ENCODE measurements at places on chromosomes 12 and 14.

DNA sequence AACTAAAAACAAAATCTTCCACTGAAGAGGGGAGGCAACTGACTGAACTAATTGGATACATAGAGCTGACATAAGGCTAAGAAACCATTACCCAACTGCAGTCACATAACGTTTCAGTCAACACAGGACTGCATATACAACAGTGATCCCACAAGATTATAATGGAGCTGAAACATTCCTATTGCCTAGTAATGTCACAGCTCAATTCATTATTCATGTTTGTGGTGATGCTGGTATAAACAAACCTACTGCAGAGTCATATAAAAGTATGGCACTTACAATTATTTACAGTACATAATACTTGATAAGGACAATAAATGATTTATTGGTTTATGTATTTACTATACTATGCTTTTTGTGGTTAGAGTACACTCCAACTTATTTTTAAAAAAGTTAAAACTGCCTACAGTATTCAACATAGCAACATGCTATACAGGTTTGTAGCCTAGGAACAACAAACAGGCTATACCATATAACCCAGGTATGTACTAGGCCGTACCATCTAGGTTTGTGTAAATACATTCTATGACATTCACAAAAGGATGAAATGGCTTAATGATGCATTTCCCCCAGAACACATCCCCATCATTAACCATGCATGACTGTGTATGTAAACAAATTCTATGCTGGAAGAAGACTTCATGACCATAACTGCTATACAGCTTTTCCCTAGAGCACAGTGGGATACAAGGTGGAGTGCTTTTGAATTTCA is 4.3 kb downstream of the NAP1L1 start:
- no peak for DNase-seq

DNA sequence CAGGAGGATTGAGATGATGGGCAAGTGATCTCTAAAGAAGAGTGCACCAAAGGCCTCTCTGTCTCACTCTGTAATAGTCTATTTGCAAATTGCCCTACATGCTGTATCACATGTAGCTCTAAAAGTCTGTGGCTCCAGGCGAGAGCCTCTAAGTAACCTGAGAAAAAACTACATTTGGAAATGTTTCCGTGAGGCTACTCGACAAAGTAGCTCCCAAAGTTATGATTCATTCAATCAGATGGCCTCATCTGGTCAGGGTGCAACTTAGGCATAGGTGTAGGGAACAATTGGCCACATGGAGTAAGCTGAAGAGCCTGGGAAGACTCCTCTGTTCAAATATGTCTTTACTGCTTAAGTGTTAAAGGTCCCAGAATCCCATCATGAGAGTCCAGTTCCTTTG is 155.4 kb upstream of the PLEKHG7 start:
- DNase-seq: no peak

DNA sequence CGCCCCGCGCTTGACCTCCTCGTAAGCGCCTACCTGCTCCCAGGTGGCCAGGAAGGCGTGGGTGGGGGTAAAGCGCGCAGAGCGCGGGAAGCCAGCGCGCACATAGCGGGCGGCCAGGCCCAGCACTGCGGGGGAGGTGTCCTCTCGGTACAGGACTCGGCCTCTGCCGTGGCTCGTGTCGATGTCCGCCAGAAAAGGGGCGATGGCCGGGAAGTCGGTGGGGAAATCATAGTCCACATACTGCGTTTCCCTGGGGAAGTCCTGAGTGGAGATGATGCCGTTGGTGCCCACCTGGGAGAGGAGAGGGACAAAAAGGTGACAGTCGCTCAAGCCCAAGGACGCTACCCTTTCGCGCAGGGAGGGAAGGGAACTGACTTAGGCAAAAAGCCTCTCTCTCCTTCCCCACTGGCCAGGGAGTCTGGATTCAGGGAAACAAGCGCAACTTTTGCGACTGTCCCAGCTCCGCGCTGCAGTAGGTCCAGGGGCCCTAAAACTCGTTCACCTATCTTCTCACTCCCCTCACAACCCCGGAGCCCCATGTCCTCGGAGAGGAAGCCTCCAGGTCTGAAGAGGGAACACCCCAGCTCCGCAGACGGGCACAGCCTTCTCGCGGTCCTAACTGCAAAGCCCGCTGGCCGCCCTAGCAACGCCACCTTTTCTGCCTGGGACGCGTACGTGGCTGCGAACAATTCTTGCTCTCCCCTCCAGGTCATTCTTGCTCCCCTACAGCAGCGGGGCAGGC is 815 bp downstream of the NID2 start:
- no peak for DNase-seq

- no peak for DNase-seq
These were observed 188.3 kb downstream of the GXYLT1 start for GRCh38 chr12:41956353-41956752.

- no peak for DNase-seq
These were observed 7.8 kb downstream of the RNASE9 start for GRCh38 chr14:20553024-20553423.

- no peak for DNase-seq
These were observed 8.7 kb upstream of the JDP2 start for GRCh38 chr14:75418850-75419768.

- DNase-seq: no peak
These were observed 6.5 kb downstream of the SLC8B1 start for GRCh38 chr12:113328368-113328889.

DNA sequence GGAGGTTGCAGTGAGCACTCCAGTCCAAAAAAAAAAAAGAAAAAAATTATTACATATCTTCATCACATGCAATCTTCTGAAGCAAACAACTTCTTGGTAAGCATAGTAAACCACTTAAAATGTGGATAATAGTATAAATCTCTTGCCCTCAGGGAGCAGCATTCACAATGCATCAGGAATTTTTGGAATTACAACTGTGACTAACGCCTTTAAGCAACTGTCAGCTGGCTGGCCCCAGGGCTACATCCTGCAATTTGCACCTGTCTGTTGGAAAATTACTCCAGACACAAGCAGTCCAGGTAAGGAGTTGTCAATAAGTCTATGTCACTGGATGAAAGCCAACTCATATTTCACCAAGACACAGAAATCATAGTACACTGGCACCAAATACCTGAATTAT is 5.5 kb upstream of the SLC7A7 start:
- DNase-seq: peak; percentile 71

- DNase-seq: no peak
These were observed 13.1 kb upstream of the CARMIL3 start for GRCh38 chr14:24038686-24039085.

DNA sequence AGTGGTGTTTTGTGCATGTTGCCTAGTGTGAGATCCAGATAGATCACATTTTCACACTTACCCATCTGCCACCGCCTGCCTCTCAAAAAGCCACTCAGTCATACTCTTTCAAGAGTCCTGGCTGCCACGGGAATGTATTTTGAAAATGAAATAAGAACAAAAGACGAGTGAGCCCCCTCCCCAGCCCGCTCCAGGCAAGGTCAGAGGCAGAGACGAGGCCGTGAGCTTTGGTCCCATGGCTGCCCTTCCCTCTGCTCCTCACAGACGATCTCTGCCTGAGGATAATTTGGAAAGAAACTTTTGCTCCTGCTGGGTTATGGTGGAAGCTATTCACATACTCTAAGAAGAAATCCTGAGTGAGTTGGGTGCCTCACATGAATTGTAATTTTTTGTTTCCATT is 924.3 kb downstream of the BCL11B start:
- DNase-seq: no peak

DNA sequence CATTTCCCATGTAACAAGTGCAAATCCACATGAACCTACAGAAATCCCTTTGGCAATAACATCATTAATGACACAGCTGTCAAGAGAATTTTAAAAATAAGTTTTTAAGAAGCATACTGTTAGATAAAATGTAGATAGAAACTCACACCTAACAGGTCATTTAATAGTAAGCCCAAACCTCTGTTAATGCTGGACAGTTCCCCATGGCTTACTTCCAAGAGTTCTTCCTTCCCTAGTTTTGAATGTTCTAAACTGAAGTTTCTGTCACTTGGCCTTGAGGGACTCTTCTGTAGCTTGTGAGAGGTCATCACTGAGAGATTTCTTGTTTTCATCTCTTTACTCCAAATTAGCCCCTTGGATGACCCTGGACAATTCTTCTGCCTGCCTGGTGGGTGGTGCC is 22.7 kb downstream of the OTX2 start:
- no peak for DNase-seq

DNA sequence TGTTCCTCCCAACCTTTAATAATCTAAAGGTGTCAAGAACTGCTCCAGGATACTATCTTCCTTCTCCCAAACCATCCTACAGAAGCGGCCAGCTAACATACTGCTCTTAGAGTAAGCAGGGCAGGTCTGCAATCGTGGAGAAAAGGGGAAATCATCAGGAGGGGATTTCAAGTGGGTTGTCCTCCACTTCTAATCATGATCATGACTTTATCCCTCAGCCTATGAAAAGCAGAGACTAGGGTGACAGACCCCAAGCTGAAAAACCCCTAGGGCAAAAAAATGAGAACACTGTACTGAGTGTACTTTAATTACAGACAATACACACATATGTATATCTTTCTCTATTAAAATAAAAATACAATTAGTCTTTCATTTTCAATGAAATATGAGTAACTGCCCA is 13.9 kb downstream of the DUSP16 start:
- no peak for DNase-seq

- DNase-seq: no peak
These were observed 21.2 kb downstream of the ZBTB42 start for GRCh38 chr14:104821971-104822608.

- no peak for DNase-seq
These were observed 10.8 kb upstream of the DUSP6 start for GRCh38 chr12:89363084-89363483.

- DNase-seq: no peak
These were observed 4.6 kb downstream of the ZNF384 start for GRCh38 chr12:6684609-6685008.

GRCh38 chr14:89746654-89747053 is 207.9 kb downstream of the EFCAB11 start:
- DNase-seq: no peak

GRCh38 chr12:91272461-91273063 is 89.9 kb upstream of the DCN start:
- DNase-seq: no peak

- DNase-seq: no peak
These were observed 155.7 kb downstream of the KIF26A start for GRCh38 chr14:104293851-104294627.

DNA sequence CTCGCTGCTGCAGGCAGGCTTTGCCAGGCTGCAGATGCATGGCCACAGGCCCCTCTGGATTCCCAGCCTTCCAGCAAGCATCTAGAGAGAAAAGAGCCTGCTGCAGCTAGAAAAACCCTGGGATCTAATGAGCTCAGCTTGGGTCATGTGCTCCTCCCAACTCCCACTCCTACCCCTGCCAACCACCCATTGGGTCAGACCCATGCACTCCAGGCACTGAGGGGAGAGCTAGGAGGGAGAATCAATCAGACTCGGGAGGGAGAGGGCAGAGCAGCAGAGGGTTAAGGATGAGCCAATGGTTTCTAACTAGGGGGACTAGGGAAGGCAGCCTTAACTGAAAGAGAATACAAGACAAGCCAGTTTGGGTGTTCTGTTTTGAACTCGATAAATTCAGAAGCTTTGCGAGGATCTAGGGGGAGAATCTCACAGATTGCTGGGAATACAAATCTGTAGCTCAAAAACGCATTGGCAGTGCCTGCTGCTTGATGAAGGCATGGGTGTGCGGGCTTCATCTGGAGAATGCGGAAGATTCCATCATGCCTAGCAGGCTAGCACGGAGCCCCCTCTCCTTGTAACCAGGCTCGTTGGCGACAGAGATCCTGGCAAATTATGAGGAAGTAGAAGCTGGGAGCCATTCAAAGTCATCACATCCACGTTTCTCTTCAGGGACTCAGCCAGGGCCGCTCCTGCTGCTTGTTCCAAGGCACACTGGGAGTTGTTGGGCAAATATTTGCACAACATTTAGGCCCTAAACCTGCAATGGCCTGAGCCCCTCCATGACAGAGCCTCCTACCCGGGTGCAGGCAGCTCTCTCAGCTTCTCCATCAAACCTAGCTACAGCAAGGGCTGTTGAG is 56.4 kb downstream of the VCPKMT start:
- DNase-seq: no peak

- no peak for DNase-seq
These were observed 2.6 kb downstream of the PDE6H start for GRCh38 chr12:14975457-14975856.

DNA sequence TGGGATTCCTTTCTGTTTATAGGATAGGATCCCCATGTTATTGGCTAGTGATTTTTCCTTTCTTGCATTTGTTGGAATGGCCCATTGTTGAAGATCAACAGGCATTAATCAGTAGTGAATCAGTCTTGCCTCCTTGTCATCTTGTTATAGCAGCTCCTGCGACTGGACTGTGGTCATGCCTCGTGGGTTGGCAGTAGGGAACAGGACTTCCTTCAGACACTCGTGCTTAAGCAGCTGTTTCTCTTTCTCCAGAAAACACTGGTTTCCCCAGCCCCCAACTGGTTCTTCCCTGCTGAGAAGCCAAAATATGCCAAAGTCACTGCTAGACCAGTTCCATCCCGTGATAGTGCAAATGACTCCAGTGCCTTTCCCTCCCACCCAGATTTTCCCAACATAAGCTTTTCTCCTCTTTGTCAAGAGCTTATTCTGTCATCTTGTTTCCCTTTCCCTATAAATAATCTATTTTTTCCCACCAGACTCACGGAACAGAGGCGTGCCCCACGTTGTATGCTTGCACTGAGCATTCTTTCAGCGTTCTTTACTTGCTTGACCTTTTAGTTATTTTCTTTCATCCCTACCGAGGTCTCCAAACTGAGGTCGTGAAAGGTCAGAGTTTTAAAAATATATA is 83.5 kb downstream of the SAMD4A start:
- DNase-seq: no peak

DNA sequence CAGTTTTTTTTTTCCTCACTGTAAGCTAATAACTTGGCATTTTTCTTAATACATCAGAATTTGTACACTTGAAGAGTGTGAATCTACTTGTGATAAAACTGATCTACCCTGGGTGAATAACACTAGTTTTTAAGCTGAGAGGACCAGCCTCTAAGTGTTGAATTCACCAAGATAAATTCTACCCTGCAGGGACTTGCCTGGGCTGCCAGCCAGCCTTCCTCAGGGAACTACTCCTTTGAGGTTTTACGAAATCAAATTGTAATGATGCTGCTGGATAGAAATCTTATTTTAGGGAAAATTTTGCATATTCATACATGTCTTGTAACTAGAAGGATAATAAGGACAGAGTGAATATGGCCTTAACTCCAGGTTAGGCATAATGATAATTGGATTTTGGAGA is 1.9 kb downstream of the MED21 start:
- DNase-seq: no peak

DNA sequence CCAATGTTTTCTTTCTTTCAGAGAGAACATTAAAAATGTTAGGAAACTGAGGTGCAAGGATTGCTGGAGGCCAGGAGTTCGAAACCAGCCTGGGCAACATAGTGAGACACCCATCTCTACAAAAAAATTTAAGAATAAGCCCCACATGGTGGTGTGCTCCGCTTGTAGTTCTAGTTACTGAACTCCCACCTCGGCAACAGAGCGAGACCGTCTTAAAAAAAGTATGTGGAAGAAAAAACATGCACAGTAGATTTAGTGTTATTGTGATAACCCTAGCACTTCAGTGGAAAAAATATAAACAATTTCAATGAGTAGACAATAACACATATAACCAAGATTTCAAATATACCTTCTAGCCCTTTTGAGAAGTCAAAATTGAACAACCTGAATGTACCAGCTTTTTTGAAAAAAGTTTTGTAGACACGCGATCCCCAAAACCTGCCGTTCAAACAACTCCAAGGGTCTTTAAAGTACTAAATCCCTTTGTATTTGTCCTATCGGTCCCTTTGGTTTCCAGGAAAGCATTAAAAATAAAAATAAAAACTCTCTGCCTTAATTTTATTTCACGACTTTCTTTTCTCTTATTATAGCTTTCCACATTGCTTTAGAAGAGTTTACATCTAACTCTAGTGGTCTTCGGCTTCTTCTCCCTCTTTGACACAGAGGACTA is 1.0 kb upstream of the ANO6 start:
- DNase-seq: no peak

Data from RWPE1 (cell line).